ENCODE measurements at places on chromosomes 11 and 22. TPM values are rescaled to one million over a fixed set of nuclear protein-coding genes. Genes with fewer than 3 reads are reported as not detected.
A peak's percentile ranks its signal among the peaks of the same experiment; 100 is the strongest.

GRCh38 chr22:23752090-23752691 lies 1.3 kb upstream of the ZNF70 start:
- H3K4me3 ChIP-seq = no peak overlapping the region
- peaks cover 8% of the 10 kb centered on the region for H3K4me1 ChIP-seq
- DNase-seq = no peak
- H3K27ac ChIP-seq = peak overlapping the region; percentile 95
- no peaks in the 10 kb centered on the region for H3K36me3 ChIP-seq

Gene MS4A15
- total RNA-seq = 0.88 TPM

GRCh38 chr11:94183886-94184264 lies 55.2 kb downstream of the PANX1 start:
- no peaks in the 10 kb centered on the region for H3K36me3 ChIP-seq
- H3K4me3 ChIP-seq = no peak overlapping the region
- no peaks in the 10 kb centered on the region for H3K27me3 ChIP-seq
- peaks cover 19% of the 10 kb centered on the region for H3K4me1 ChIP-seq
- peak overlapping the region; percentile 70 for H3K27ac ChIP-seq

- no peaks in the 10 kb centered on the region for H3K36me3 ChIP-seq
- no peak for DNase-seq
- H3K4me3 ChIP-seq = no peak overlapping the region
Measured at GRCh38 chr11:125114518-125114917, 3.1 kb upstream of the TMEM218 start.

Gene HTR3B
- total RNA-seq = 0.77 TPM

GRCh38 chr22:25139062-25139461 lies 60.6 kb upstream of the CRYBB3 start:
- no peak overlapping the region for H3K4me3 ChIP-seq
- no peaks in the 10 kb centered on the region for H3K36me3 ChIP-seq
- DNase-seq = peak; percentile 59
- peaks cover 21% of the 10 kb centered on the region for H3K4me1 ChIP-seq

- peaks cover 3% of the 10 kb centered on the region for H3K36me3 ChIP-seq
- H3K4me3 ChIP-seq = no peak overlapping the region
- peak; percentile 70 for DNase-seq
- H3K27ac ChIP-seq = no peak overlapping the region
- no peaks in the 10 kb centered on the region for H3K4me1 ChIP-seq
- H3K27me3 ChIP-seq = no peaks in the 10 kb centered on the region
Measured at GRCh38 chr22:30947816-30948454, 20.6 kb downstream of the MORC2 start.

Gene LSP1
- total RNA-seq = 27.1 TPM

Gene TEX54
- not detected for total RNA-seq

DNA sequence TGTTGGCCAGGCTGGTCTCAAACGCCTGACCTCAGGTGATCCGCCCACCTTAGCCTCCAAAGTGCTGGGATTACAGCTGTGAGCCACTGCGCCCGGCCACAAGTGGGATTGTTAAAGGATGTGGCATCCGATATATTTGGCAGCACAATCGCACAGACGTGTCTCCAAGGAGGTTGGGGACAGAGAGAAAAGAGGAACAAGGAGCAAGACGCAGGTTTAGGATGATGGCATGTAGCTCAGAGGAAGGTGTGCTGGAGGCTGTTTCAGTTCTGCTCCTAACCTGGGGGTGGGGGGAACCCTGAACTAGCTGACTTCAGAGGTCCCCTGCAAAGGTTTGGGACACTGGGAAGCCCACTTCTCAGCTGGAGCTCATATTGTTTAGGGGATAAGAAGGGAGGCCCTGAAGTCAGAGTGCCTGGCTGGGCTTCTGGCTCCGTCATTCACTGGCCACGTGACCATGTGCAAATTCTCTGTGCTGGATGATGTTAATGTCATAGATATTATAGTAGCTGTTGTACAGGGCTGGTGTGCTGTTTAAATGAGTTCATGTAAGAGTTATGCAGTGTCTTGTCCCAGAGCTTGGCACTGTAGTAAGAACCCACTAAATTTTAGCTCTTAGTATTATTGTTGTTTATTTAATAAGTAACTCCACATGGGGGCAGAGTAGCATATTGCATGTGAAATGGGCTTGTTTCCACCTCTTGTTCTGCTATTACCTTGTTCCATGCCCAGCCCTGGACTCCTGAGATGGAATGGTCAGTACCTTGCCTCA lies 129.7 kb downstream of the ST3GAL4 start:
- H3K36me3 ChIP-seq = no peaks in the 10 kb centered on the region
- no peak overlapping the region for H3K4me3 ChIP-seq
- H3K27me3 ChIP-seq = no peaks in the 10 kb centered on the region

Gene DAGLA
- 8.9 TPM for total RNA-seq

- DNase-seq = no peak
- no peak overlapping the region for H3K4me3 ChIP-seq
- no peaks in the 10 kb centered on the region for H3K36me3 ChIP-seq
- no peaks in the 10 kb centered on the region for H3K27me3 ChIP-seq
- H3K4me1 ChIP-seq = no peaks in the 10 kb centered on the region
Measured at GRCh38 chr11:15318814-15319213, 204.1 kb downstream of the INSC start.

DNA sequence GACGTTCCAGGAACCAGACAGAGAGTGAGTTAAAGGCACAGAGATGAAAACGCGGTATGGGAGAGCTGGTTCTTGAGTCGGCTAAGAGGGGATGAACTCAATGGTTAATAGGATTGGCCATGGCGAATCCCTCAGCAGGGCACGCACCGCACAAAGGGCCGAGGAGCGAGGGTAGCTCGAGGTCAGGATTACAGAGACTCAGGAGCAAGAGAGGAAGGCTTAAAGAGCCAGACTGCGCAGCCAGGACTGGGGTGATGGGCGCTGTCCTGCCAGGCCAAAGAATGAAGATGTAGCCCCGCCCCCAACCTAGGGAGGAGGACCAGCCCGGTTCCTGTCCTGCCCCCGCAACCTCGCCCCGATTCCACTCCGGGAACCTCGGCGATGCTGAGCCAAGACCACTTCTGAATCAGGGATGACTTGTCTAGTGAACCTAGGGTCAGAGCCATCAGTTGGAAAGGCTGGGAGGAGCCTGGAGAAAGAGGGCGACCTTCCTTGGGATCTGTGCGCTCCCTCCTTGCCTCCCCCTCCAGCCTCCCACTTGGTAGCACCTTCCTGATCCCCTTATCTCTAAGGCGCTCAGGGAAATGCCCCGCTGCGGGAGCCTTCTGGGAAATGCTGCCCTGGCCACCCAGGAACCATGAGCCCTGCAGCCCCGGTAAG lies at the start of gene PLEKHB1:
PLEKHB1 (plus strand) TSS at position 610 of the 660 bp plus-strand sequence; CDS start at position 638, 28 bp downstream.
- H3K36me3 ChIP-seq = no peaks in the 10 kb centered on the region
- no peak within 1 kb of the TSS for H3K4me3 ChIP-seq
- H3K4me1 ChIP-seq = peaks cover 9% of the 10 kb centered on the region
- peak; percentile 60 for DNase-seq

Gene DDB1
- total RNA-seq = 215 TPM

- H3K27ac ChIP-seq = no peak overlapping the region
- H3K4me1 ChIP-seq = peaks cover 26% of the 10 kb centered on the region
- H3K36me3 ChIP-seq = no peaks in the 10 kb centered on the region
- DNase-seq = no peak
Measured at GRCh38 chr11:69280451-69280850, 13.5 kb upstream of the MYEOV start.

Gene PDHX
- 44.8 TPM for total RNA-seq

DNA sequence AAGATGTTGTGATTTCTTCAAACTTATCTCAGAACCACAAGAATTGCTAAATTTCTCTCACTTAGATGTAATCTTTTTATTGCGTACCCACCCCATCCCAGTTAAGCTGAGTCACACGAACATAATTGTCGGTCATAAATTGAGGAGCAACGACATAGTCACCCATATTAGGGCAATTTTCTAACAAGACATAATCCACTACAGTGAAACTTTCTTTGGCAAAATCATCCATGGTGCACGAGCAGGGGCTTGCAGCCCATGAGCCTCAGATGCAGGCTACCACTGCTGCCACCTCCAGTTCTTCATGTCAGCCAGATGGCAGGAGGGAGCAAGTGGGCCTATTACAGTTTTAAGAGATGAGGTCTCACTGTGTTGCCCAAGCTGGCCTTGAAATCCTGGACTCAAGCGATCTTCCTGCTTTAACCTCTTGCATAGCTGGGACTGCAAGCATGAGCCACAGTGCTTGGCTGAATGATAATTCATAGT lies 70.3 kb upstream of the GRK2 start:
- H3K27me3 ChIP-seq = no peaks in the 10 kb centered on the region
- peak; percentile 30 for DNase-seq
- peak overlapping the region; percentile 66 for H3K27ac ChIP-seq
- H3K36me3 ChIP-seq = no peaks in the 10 kb centered on the region

DNA sequence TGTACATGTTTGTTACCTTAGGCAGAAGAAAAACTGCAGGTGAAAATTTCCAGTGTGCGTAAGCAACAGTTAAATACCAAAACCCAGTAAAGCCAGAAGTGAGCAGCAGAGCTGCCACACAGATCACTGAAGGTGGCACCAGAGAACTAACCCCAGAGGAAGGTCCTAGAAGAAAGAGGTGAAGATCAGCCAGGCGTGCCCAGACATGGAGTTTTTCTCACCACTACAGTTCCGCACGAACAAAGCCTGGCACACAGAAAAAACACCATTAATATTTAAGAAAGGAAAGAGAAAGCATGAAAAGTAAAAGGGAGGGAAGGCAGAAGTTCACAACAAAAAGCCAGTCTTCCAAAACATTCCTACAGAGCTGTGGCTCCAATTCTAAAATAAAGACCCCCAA lies 60.7 kb downstream of the STK33 start:
- H3K4me3 ChIP-seq = no peak overlapping the region
- H3K27me3 ChIP-seq = no peaks in the 10 kb centered on the region
- no peaks in the 10 kb centered on the region for H3K36me3 ChIP-seq
- H3K4me1 ChIP-seq = no peaks in the 10 kb centered on the region
- no peak overlapping the region for H3K27ac ChIP-seq

DNA sequence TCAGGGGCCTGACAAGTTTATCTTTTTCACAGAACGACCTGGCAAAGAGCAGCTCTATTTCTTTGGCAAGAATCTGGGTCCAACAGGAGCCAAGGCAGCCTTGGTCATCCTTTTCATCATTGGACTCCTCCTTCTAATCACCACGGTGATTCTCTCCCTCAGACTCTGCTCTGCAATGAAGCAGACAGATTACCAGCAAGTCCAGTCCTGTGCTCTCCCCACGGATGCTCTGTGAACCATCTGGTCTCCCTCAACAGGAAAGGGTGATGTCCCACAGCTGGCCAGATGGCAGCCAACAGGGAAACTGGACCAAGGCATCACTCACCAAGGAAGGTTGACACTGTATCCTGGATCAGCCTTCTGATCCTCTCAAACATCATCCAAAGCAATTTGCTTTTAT lies 17.0 kb upstream of the PANX1 start:
- H3K27ac ChIP-seq = no peak overlapping the region
- DNase-seq = no peak
- H3K27me3 ChIP-seq = no peaks in the 10 kb centered on the region

- H3K27me3 ChIP-seq = no peaks in the 10 kb centered on the region
- no peak for DNase-seq
- H3K27ac ChIP-seq = no peak overlapping the region
- H3K4me1 ChIP-seq = peaks cover 29% of the 10 kb centered on the region
Measured at GRCh38 chr11:68035266-68035876, 3.5 kb upstream of the TCIRG1 start.

DNA sequence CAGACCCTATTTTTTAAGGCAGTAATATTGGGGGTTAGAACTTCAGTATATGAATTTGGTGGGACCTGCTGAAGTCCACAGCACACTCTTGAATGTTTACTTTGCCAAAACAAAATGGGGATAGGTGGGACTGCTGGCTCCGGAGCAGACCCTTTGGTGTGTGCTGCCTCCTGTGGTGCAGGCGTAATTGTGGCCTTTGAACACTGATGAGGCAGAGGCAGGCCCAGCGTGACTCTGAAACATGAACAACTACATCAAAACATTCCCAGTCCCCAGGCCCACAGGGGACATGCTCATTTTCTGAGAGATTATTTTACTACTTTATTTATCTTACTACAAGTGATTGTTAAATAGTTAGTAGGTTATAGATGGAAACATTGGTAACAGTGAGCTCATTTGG lies 225.0 kb upstream of the TBCEL start:
- no peaks in the 10 kb centered on the region for H3K27me3 ChIP-seq
- H3K4me3 ChIP-seq = no peak overlapping the region
- no peak overlapping the region for H3K27ac ChIP-seq
- DNase-seq = no peak

- H3K27ac ChIP-seq = no peak overlapping the region
- no peak overlapping the region for H3K4me3 ChIP-seq
- DNase-seq = no peak
- no peaks in the 10 kb centered on the region for H3K36me3 ChIP-seq
Measured at GRCh38 chr11:44082645-44083044, 12.8 kb upstream of the EXT2 start.

DNA sequence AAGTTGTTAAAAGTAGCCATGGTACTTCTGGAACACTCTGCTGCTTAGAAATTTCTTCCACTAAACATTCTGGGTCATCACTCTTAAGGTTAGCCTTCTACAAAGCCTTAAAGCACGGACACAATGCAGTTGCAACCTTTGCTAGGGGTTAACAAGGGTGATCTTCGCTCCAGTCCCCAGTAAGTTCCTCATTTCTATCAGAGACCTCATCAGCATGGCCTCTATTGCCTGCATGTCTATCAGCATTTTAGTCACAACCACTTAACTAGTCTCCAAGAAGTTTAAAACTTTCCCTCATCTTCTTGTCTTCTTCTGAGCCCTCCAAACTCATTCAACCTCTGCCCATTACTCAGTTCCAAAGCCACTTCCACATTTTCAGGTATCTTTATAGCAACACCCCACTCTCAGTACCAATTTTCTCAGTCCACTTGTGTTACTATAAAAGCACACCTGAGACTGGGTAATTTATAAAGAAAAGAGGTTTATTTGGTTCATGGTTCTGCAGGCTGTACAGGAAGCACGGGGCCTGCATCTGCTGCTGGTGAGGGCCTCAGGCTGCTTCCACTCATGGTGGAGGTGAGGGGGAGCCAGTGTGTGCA lies 48.7 kb upstream of the TH start:
- peaks cover 15% of the 10 kb centered on the region for H3K4me1 ChIP-seq
- peak overlapping the region; percentile 57 for H3K27ac ChIP-seq
- H3K27me3 ChIP-seq = no peaks in the 10 kb centered on the region
- DNase-seq = no peak

DNA sequence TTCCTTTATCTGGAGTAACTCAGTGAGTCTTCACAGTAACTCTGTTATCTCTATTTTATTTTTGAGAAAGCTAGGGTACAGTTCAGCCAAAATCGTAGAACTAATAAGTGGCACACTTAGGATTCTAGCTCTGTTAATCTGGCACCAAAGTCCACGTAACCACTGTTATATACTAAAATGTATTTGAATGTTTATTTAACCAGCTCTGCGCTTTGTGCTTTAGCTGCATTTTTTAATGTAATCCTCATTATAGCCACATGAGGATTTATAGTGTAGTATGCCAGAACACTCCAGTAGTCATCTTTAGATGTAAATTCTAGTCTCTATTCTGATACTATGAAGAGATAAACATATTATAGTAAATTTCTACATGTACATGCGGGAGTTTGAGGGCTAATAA lies 36.8 kb downstream of the YAP1 start:
- peak overlapping the region; percentile 6 for H3K27ac ChIP-seq
- H3K4me1 ChIP-seq = peaks cover 31% of the 10 kb centered on the region
- no peak for DNase-seq

Gene PAX6
- 0.12 TPM for total RNA-seq

GRCh38 chr11:11439591-11439990 lies 86.5 kb upstream of the CSNK2A3 start:
- no peak for DNase-seq
- H3K27me3 ChIP-seq = no peaks in the 10 kb centered on the region
- no peak overlapping the region for H3K27ac ChIP-seq
- H3K4me1 ChIP-seq = peaks cover 11% of the 10 kb centered on the region
- H3K4me3 ChIP-seq = no peak overlapping the region

Data from hepatocyte (in vitro differentiated cells).